ENCODE measurements at places on chromosomes 1 and 21.

GRCh38 chr1:109796484-109797302 lies 33.0 kb upstream of the EPS8L3 start:
- no peak for DNase-seq

- DNase-seq: no peak
These were observed 1.0 kb downstream of the TEX38 start for GRCh38 chr1:46672696-46673095.

- no peak for DNase-seq
These were observed 53.5 kb downstream of the CLSTN1 start for GRCh38 chr1:9770298-9770697.

DNA sequence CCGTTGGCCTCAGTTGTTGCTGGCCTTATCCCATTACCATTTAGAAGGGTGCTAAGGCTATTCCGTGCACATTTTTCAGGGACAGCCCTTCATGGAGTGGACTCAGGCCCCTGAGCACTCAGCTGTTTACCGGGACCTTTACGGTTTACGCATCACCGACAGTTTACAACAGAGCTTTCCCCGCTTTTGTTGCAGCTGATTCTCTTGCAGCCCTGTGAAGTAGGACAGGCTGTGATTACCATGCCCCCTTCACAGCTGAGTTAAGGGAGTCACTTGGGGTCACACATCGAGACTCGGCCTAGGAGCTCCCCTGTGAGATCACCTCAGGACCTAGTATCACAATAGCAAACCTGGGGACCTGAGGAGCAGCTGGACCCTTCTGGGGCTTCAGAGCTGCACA lies 41.9 kb downstream of the PTPRF start:
- DNase-seq: no peak

GRCh38 chr1:169484683-169485430 lies 887 bp downstream of the SLC19A2 start:
- peak; percentile 64 for DNase-seq

DNA sequence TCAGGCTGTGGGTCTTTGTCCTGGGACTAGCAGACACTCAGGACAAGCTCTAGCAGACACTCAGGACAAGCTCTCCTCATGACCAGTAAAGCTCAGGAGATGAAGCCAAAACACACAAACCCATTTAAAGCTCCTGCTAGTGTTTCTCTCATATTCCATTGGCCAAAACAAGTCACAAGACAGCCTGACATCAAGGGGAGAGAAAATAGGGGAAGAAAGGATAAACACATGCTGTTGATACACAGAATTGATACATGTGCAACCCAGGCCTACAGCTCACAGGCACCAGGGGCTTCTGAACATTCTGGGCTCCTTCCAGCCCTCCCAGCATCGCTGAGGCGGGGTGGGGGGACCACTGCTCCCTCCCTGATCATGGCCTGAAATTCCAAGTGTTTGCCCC lies 35.3 kb downstream of the ATF3 start:
- DNase-seq: no peak

- DNase-seq: no peak
These were observed 45.7 kb downstream of the APP start for GRCh38 chr21:26124896-26125295.

Data from G401 (cell line).